ENCODE measurements at places on chromosomes 5 and 9.

DNA sequence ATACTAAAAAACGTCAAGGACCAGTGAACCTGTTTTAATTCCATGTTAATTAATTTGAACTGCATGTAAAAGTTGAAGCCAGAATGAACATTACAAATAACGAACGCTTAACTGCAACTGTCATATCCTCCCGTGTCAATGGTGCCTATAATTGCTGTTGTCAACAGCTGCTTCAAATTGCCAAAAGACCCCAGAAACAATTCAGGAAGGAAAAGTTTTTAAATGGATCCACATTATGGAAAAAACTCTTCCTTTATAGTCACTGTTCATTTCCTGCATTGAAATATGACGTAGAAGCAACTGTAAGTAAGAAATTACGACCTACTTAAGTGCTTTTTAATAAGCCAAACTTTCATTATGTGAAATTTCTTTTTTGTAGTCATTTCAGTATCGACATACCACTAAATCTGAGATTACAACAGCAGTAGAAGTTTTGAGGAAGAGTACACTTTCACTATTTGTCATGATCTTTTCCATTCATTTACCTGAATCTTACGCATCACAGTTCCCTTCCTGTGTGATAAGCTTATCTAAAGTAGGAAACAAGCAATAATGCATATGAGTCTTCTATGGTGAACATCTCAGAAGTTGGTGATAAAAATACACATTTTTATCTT is 37.8 kb downstream of the MEF2C start:
- DNase-seq: no peak

GRCh38 chr9:91963711-91964240 is 13.7 kb upstream of the ROR2 start:
- no peak for DNase-seq

DNA sequence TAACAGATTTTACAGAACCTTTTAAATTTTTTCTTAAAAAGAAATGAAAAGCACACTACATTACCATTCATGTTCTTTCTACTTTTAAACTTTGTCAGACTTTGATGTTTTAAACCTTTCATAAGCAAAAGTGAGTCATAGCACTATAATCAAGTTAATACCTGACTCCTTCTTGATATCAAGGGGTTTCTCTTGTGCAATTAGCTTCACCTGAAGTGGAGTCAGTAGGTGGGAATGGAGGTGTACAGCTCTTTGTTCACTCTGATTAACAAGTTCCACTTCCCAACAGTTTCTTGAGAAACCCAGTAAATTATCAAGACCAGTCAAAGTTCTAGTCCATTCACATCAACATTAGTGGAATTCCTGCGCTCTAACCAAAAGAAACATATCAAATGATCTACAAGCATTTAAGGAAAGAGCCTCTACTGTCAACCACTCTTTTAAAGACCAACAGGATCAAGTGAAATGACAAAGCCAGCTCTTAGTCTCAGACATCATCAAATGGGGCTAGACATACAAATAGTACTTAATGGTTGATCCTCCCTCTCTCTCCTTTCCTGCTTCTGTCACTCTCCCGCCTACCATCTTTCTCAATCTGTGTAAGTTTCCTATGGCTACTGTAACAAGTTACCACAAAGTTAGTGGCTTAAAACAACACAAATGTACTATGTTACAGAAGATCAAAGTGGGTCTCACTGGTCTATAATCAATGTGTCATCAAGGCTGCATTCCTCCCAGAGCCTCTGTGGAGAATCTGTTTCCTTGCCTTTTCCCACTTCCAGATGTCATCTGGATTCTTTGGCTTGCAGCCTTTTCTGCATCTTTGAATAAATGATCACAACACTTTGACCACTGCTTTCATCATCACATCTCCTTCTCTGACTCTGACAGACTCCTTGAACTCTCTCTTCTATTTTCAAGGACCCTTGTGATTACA is 68.0 kb downstream of the HINT1 start:
- DNase-seq: no peak

DNA sequence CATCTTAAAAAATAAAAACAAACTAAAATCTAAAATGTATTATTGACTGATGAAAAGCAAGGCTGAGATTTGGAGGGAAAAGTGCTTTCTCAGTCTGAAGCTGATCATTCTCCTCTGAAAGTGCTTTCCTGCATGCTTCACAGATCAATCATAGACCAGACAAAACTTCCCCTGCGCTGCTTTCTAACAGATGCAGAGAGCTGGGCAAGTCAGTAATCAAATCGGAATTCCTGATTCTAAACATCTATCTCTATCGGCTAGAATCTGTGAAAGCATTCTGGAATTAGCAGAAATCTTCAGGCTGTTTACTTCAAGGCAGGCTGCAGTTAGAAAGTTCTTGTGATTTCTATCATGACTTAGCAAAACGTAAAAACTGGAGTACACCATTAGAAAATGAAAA is 15.6 kb upstream of the FAM81B start:
- no peak for DNase-seq
